Activated T-cell treated with anti-CD3 and anti-CD28 coated beads, Interleukin-2, amount 50 U/mL, for 1 hour (primary cell): ENCODE measurements at places on chromosomes 2 and 18.

DNA sequence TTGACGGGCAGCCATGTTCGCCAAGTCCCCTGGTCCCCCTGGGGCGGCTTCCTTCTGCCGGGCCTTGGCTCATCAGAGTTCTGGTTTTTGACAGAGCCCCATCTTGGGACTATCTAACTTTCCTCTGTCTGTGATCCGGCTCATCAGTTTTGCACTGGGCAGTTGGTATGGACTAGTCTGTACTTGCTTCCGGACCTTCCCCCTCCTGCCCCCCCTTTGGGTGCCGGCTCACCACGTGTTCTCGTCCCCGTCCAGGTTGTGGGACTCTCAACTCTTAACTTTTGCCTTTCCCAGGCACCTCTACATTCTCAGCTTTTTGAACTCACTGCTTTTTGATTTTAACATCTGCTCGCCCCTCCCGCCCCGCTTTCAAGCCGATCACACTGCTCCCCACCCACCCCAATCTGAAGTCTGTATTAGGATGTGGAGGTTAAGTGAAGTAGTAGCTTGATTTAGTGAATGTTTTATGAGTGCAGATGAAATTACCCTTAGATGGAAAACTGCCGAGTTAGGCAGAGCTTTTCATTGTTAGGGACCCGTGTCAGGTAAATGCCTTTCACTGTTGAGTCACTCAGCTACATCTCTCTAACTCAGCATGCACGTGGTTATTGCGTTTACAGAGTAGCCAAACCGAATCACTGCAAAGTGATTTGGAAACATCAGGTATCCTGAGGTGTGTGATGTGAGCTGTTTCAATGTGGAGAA lies 874 bp downstream of the WDR43 start:
- no peak for DNase-seq

DNA sequence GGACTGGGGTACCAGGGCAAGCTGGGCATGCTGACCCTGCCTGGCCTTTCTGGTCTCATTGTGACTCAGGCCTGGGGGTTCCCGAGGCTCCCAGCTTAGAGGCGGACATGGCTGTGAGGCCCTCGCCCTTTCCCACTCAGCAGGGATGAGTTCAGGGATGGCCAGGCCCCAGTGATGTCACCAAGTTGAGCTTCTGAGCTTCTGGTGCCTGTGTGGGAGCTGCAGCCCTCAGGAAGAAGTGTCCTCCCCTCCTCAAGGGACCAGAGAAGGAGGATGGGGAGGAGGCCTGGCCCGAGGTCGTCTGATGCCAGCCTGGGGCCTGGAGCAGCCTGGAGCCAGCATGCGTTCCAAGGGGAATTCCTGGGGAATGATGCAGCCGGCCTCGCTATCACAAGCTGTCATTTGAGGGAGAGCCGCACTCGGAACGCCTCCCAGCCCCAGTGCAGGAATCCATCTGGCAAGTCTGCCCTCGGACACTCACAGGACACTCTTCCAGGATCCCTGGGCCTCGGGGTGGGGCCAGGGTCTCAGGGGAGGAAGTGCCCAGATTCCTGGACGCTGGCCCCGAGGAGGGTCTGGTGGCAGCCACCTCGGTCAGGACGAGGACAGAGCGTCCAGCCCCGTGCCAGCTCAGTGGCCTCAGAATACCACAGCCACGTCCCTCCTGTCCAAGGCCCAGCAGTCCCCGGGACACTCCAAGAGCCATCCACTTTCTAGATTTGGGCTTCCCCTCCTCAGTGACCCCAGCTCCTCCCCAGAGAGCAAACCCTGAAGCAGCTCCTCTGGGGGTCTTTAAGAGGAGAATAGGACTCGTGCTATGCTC lies 61.2 kb upstream of the GPC1 start:
- no peak for DNase-seq

DNA sequence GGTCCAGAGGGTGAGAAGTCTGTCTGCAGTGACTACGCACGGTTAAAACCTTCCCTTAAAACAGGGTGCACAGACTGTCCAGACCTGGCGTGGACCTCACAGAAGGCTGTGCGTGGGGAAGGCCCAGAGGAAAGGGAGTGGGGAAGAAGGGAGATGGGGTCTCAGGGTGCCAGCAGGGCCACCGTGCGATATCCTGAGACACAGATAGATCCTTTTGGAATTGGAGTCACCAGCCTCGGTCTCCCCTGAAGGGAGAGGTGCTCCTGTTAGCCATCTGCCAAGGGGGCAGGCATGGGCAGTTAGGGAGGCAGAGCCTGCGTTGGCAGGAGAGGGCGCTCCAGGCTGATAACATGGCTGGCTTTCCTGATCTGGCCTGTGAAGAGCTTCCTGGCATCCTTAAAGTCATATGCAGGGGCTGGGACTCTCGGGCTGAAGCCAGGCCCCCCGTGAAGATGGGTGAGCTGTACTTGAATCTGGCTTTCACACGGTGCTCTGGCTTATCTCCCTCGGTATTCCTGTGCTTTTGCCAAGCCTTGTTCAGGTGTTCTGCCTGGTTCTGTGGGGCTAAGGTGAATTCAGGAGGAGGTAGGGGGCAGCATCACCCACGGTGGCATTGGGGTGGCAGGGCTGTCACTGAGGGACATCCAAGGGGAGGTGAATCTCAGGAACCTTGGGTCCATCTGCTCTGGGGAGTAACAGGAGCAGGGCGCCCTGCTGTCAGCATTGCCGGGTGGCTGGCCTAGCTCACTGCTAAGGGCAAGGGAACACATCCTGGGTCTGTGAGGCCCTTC lies 107.2 kb upstream of the SMAD2 start:
- DNase-seq = no peak

DNA sequence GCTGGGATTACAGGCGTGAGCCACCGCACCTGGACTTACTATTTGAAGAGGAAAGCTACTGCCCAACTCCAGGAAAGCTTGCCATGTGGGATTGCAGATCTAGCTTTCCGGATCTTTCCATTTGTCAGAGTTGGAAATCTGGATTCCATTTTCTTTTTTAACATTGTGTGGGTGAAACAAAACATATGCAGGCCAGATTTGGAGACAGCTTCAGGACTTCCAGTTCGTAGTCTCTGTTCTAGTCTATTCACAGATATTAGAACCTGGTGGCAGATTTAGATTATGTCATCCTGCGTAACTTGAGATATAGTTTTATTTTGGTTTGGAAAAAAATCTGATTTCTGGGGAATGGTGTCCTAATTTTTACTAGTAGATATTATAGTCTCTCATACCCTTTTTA lies 70.5 kb downstream of the ZNF236 start:
- DNase-seq = no peak

DNA sequence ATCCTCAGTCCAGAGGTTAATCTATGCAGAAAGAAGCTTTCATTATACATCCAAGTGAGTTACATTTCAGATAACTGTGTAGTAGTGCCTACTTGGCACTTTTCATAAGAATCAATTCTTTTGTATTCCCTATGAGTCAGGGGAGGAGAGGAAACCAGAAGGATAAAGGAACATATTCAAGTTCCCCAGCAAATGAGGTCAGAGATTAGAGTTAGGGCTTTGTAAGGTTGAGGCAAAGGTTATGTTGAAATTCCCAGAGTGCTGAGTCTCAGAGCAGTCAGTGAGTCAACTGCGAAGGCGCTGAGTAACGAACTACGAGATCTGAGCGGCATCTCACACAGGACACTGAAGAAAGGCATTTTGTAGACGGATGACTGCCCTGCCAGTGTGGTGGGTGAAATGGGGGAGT lies 25.1 kb upstream of the ME2 start:
- DNase-seq = no peak

GRCh38 chr2:80706951-80707350 lies 402.4 kb upstream of the LRRTM1 start:
- DNase-seq = no peak

- DNase-seq = no peak
Measured at GRCh38 chr2:161754379-161754778, 130.2 kb downstream of the SLC4A10 start.

GRCh38 chr2:100006516-100006915 lies 135.9 kb downstream of the AFF3 start:
- no peak for DNase-seq

DNA sequence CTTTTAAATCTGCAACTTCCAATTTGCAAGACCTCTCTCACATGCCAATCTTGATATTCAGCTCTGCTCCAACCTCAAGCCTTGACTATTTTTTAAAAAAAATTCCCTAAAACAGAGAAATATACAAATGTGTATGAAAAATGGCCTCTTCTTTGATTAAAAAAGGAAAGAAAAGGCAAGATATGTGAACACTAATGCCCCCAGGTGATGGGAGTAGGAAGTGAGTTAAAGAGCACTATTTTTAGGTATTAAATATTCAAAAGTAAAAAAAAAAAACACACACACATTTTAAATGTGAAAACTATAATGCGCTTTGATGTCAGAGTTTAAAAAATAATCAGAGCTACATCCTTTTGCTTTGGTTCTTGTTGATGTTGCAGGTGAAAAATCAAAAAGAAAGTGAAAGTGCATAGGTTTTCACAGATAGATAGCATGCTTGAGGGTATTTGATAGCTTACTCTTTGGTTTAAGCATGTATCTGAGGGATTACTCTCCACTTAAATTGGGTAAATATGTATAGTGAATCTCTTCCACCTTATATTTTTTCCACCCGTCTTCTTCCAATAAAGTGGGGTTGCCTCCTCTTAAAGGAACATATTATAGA lies 406.0 kb upstream of the POU3F3 start:
- no peak for DNase-seq

GRCh38 chr18:36104749-36105148 lies 24.4 kb downstream of the SLC39A6 start:
- no peak for DNase-seq

DNA sequence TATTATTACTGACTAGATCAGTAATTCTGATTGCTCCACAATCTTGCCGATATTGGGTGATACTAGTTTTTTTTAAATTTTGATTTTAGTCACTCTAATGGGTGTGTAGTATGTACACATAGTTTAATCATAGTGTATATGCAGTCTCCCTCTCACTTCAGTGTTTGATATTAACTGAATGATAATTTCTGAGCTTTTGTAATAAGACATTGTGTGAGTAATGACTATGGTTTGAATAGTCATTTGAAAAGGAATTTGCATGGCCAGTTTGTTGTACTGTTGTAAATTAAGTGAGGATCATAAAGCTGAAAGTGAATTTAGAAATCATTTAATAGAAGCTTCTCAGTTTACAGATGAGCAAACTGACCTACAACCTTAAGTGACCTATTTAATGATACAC lies 33.4 kb downstream of the USP14 start:
- no peak for DNase-seq

- DNase-seq = peak; percentile 40
Measured at GRCh38 chr2:157418239-157418641, 25.6 kb downstream of the CYTIP start.

GRCh38 chr2:44707945-44708660 lies 233.4 kb upstream of the SIX3 start:
- no peak for DNase-seq

GRCh38 chr2:40304340-40304739 lies 147.6 kb downstream of the SLC8A1 start:
- no peak for DNase-seq

- DNase-seq = no peak
Measured at GRCh38 chr2:105876191-105876590, 131.5 kb downstream of the NCK2 start.

- DNase-seq = no peak
Measured at GRCh38 chr2:105772362-105772761, 27.6 kb downstream of the NCK2 start.

DNA sequence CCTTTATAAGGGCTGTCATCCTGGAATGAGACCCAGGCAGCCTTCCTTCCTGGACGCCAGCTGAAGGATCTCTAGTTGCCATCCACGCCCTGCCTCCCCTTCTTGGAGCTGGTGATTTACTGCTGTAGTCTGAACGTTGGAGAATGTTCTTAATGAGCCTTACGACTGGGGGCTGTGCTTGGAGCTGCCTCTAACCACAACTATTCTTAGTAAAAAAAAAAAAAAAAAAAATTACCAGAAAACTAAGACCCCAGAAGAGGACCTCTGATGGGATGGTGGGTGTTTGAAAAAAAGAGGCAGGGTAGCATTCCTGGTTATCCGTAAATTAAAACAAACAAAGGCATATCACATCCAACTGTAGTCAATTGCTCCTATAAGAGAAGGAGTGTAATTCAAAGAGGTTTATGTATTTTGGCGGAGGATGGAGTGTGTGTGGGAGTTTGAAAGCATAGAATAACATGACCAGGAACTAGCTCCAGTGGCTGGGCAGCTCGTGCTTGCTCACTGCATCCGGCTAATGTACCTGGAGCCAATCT lies 105.4 kb downstream of the QPCT start:
- DNase-seq = no peak

- peak; percentile 88 for DNase-seq
Measured at GRCh38 chr2:84881581-84882413, 913 bp upstream of the TRABD2A start.

DNA sequence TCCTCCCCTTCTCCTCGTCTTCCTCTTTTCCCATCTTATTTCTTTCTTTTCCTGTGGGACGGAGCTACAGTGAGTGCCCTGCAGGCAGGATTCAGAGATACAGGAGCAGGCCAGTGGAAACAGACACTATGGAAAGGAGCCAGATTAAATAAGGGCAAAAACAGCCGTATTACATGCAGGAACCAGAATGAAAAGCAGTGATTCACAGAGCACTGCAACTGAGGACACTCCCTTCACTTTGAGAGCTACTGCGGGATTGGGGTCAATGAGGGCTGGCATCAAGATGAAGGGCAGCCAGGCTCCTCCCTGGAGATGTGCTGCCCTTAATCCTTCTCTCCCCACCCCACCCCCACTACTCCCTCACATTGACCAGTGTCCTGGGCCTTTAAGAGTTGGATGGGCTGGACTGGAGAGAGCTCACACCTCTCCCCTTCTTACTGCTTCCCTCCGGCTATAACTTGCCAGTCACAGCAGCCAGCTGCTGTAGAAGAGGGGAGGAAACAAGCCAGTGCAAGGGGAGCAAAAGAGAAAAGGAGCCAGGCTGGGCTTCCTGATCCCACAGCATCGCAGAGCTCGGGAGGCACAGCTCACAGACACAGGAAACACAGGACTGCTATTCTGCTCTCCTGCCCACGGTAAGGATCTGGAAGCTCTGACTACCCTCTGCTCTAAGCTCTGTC lies at the start of gene PLCD4:
Gene PLCD4, plus strand, starts transcription at position 464 of the 680 bp plus-strand sequence. CDS start 7,841 bp downstream, outside the sequence.
- DNase-seq = no peak

DNA sequence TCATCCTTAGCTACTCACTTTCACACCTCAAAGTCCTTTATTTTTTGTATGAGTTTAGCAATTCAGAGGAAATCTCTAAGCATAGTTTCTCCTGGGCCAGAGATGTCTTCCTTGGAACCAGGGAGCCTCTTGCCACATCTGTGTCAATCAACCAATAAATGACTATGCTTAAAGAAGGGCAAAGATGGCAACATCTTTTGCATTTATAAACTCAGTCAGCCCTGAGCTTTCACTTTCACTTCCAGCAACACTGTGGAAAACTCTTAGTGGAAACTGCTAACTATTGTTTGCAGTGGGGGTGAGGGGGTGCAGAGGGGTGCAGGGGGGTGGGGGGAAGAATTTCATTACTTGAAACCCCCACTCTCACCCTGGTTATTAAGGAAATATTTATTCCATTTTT lies 3.4 kb downstream of the ACVR1C start:
- DNase-seq = no peak

- DNase-seq = no peak
Measured at GRCh38 chr2:100673691-100674485, 111.1 kb downstream of the PDCL3 start.

GRCh38 chr2:38581193-38582147 lies 21.3 kb downstream of the HNRNPLL start:
- peak; percentile 42 for DNase-seq
